Lung (tissue), 17 donors: ENCODE measurements at places on chromosomes 13 and 19. TPM values are rescaled to one million over a fixed set of nuclear protein-coding genes. Genes with fewer than 3 reads are reported as not detected.

DNA sequence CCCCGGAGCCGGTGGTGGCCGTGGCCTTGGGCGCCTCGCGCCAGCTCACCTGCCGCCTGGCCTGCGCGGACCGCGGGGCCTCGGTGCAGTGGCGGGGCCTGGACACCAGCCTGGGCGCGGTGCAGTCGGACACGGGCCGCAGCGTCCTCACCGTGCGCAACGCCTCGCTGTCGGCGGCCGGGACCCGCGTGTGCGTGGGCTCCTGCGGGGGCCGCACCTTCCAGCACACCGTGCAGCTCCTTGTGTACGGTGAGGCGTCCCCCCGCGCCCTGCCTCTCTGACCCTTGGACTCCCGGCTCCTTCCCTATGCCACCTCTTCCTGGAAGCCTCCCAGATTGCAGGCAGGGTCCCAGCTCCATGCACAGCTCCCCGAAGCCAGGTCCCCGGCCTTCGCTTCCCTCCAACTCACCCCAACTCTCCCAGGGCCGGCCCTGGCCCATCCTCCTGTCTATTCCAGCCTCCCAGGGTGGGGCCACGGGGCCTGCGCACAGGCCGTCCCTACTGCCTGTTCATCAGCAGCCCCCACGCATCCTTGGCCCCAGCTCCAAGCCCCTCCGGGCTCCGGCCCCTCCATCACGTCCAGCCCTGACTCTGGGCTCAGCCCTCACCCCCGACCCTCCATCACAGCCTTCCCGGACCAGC, 1.7 kb downstream of the MADCAM1 start:
- H3K4me3 ChIP-seq: no peak overlapping the region
- DNase-seq: no peak
- H3K27me3 ChIP-seq: peaks cover 29% of the 10 kb centered on the region
- no peak overlapping the region for H3K27ac ChIP-seq
- H3K36me3 ChIP-seq: no peaks in the 10 kb centered on the region

The FLT1 gene
- 48.1 TPM for polyA plus RNA-seq

The C1QTNF9B gene
- polyA plus RNA-seq: not detected

The N4BP2L1 gene
- 12.6 TPM for polyA plus RNA-seq
